ENCODE measurements at places on chromosomes 2 and 18.
A peak's percentile ranks its signal among the peaks of the same experiment; 100 is the strongest.

- no peak for DNase-seq
Measured at GRCh38 chr2:7530001-7530400, 612.8 kb downstream of the RNF144A start.

DNA sequence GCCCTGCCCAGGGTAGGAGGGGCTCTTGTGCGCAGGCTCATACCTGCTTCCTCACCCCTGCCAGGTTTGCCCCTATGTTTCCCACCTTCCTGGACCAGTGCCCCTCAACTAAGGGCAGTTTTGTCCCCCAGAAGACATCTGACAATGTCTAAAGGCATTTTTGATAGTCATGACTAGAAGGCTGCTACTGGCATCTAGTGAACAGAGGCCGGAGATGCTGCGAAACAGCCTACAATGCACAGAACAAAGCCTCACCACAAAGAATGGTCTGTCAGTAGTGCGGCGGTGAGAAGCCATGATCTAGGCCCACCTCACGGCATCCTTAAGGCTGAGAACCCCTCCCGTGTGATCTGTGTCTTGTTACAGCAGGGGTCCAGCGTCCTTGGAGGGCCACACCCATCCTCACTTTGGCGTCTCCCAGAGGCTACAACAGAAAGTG lies 96.0 kb downstream of the TMEM17 start:
- DNase-seq = no peak

DNA sequence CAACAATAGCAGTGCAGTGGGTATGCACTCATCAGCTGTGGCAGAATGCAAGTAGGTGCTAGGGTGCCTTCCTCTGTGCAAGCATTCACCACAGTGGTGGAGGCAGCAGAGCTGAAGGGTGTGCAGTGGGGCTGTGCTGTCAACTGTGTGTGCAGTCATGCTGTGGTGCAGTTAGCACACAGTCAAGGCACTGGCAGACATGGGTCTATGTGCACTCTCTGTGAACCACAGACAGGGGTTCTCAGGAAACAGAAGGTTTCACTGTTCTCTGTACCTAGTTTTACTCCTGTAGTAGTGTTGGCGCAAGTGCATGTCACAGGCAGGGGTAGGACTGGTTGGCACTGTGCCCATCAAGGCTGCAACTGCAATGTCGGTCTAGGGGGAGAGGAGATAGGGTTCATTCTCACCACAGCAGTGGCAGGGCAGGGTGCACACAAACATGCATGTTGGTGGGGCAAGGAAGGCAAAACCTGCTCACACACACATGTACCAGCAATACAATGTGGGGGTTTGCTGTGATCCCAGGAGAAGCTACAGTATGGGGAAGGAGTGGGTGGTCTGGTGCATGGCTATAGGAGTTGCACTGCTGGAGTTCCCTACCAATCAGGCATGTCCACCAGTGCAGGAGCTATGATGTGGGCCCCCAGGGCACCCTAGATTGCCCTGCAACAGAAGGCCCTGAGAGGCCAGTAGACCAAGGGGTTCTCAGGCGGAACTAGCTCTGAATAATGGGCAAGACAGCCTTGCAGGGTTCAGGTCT lies 242.7 kb upstream of the DDX18 start:
- no peak for DNase-seq

- DNase-seq = no peak
Measured at GRCh38 chr18:23077493-23078256, 57.6 kb upstream of the CABLES1 start.

DNA sequence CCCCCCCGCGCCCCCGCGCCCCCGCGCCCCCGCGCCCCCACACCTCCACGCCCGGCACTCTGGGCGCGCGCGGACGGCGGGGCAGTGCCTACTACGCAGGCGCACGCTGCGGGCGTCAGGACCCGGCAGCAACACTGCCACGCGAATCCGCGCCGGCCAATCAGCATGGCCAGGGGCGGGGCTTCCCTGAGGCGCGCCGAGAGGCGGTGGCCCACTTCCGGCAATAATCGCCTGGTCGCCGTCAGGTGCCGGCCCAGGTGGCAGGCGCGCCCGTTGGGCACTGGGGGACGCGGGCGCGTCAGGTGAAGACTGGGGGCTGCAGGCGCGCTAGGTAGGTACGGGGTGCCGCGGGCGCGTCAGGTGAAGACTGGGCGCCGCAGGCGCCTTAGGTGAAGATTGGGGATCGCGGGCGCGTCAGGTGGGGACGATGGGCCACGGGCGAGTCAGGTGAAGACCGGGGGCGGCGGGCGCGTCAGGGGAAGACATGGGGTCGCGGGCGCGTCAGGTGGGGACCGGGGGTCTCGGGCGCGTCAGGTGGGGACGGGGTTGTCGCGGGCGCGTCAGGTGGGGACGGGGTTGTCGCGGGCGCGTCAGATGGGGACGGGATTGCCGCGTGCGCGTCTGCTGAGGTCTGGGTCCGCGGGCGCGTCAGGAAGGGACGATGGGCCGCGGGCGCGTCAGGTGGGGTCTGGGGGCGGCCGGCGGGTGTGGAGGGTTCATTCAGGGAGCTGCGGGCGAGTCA lies 219.1 kb downstream of the RTP5 start:
- DNase-seq = peak; percentile 94

- no peak for DNase-seq
Measured at GRCh38 chr2:215437614-215438013, 1.7 kb upstream of the FN1 start.

- no peak for DNase-seq
Measured at GRCh38 chr2:170798996-170799395, 17.7 kb upstream of the GAD1 start.

DNA sequence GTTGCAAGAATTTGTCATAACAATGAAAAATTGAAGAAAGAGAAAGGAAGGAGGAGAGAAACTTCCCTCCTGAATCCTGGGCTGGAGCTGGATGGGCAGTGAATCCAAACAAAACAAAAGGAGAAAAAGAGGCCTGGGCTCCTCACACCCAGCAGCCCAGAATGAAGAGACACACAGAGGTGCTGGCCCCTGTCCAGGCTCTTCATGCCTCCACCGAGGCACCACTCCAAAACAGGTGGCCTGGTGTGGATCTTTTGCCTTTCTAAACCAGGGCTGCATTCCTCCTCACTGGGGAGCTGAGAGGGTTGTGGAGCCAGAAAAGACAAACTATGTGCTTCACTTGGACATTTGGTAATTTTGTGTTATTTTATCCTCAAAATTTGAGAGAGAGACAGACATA lies 76.0 kb downstream of the FAM124B start:
- no peak for DNase-seq

Measured in activated CD8-positive, alpha-beta memory T cell treated with anti-CD3 and anti-CD28 coated beads, Interleukin-2, amount 50 U/mL, for 48 hours (primary cell).